PC-9 (cell line): ENCODE measurements at places on chromosomes 11 and 22.

DNA sequence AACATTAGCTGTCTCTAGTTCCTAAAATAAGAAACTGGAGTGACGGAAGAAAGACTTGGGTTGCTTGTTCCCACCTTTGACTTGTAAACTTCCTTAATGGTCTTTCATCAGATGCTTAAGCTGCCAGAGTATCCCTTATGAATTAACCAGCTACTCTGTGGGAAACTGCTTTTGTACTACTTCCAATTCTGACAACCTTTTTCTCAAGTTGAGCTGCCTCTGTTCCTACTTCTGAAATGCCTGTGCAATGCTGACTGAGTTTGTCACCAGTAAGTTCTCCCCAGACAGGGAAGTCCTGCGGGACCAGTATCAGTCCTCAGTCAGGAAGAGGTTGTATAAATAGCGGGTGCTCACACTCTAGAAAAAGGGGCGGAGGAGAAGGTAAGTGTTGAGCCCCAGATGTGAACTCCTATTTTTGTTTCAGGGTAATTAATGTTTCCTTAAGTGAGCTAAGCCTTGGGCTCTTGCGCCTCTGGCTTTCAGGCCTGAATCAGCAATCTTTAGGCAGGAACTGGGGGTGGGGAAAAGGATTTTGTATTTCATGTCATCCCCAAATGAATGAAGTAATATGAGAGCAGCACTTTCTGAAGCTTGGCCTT lies 67.2 kb downstream of the CECR2 start:
- DNase-seq = no peak

GRCh38 chr22:28051787-28052356 lies 132.8 kb upstream of the PITPNB start:
- DNase-seq = peak; percentile 46

DNA sequence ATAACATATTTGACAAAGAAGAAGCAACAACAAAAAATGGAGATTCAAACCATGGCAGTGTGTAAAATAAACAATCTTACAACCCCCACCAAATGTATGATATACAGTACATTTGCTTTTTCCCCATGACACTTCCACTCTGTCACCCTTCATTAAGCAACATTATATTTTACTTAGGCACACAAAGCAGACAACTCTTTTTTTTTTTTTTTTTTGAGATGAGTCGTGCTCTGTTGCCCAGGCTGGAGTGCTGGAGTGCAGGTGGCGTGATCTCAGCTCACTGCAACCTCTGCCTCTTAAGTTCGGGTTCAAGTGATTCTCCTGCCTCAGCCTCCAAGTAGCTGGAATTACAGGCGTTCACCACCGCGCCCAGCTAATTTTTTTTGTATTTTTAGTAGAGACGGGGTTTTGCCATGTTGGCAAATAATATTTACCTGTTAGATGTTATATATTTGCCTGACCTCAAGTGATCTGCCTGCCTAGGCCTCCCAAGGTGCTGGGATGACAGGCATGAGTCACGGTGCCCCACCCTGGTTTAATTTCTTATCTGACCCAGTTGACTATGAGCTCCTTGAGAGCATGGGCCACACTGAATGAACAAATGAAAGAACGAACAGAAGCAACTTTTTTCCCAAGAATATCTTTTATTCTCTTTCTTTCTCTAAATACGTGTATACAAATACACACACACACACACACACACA lies 5.5 kb upstream of the PCF11 start:
- peak; percentile 35 for DNase-seq

DNA sequence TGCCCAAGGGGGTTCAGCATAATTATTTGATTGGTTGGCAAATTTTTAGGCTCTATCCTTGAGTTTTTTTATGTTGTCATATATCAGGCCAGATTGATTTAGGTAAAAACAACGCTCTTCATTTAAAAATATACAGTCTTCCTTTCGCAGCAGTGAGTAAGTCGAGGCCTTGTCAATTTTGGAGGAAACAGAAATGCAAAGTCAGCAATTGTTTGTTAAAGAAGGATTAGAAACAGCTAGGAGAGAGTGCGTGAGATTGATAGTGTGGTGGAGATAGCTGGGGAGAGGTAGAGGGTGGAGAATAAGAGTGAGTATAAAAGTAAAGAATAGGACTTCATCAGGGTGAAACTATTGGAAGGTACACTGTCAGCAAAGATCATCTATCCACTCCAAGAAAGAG lies 830.8 kb downstream of the LUZP2 start:
- DNase-seq = no peak

GRCh38 chr11:2207773-2208621 lies 36.4 kb upstream of the TH start:
- no peak for DNase-seq

- no peak for DNase-seq
Measured at GRCh38 chr22:37994049-37994448, 9.7 kb upstream of the SOX10 start.

- DNase-seq = no peak
Measured at GRCh38 chr11:117643606-117644300, 153.3 kb downstream of the DSCAML1 start.

- DNase-seq = no peak
Measured at GRCh38 chr11:12728417-12728816, 54.2 kb downstream of the TEAD1 start.

- DNase-seq = no peak
Measured at GRCh38 chr22:40220316-40221054, 42.8 kb downstream of the TNRC6B start.

GRCh38 chr11:75919525-75919924 lies 104.5 kb downstream of the UVRAG start:
- no peak for DNase-seq

DNA sequence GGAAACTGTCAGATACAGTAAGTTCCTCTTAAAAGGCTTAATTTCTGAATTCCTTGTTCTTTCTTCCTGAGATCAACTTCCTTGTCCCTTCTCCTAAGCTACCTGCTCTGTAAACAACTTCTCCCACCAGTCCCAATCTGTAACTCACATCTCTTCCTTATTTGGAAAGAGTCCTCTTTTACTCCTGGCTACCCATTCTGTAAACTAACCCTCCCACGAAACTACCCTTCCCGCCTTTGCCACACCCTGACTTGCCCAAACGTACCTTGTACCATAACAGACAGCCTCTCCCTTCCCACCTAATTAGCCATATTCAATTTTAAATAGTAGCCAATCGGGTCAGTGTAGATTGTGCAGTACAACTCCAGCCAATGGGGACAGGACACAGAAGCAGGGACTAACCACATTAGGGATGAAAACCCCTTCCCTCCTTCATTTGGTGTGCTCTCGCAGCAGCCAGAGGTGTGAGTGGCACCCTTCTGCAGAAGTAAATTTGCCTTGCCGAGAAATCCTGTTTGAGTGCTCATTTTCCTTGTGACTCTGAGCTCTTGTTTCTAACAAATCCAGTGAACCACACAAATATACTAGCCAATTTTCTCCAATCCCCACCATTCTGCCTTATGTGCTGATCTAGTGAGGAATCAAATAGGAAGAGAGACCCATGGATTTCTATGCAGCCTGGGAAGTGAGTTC lies 49.5 kb downstream of the ZNF280B start:
- no peak for DNase-seq

DNA sequence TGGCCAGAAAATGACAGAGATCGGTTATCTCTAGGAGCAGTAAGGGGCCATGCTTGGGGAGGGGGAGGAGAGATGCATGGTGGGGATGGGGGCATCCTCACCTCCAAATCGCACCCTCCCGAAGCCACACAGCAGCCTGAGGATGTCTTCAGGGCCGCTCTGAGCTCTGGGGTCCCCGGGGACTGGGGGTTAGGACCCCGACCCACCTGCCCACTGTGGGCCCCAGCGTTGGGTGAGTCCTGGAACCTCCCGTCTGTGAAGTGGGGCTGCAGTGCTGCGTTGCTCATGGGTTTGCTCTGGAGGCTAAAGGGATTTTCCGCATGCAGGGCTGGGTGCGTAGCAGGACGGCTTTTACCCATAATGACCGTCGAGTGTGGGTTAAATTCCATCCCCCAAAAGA lies 1046.3 kb downstream of the BRD1 start:
- DNase-seq = no peak

DNA sequence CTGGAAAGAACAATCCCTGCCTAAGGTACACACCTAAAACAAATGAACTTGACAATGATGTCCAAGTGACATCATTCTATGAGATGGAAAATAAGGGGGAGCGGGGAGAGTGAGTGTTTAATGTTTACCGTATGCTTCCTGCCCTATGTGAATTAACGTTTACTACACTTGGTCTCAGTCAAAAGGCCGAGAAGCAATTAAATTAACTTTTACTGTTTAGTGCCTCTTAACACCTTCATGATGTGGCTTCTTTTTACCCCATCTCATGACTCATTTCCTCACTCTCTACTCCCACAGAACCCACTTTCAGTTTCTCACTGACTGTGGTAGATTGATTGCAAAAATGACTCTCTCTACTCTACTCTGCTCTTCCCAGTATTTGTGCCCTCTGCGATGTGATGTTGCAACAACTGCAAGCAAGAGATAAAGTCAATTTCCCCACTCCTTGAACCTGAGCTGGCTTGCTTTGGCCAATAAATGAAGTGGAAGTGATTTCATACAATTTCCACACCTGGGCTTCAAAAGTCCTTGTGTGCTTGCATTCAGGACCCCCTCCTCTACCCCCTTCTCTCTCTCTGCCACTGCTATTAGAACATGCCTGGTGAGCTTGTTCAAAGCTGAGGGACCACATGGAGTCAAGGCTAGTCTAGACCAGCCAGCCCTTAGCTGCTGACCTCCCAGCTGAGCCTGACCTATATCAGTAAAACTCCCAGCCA lies 11.6 kb upstream of the ALKBH3 start:
- DNase-seq = no peak

GRCh38 chr11:70313945-70314344 lies 43.5 kb downstream of the PPFIA1 start:
- no peak for DNase-seq

DNA sequence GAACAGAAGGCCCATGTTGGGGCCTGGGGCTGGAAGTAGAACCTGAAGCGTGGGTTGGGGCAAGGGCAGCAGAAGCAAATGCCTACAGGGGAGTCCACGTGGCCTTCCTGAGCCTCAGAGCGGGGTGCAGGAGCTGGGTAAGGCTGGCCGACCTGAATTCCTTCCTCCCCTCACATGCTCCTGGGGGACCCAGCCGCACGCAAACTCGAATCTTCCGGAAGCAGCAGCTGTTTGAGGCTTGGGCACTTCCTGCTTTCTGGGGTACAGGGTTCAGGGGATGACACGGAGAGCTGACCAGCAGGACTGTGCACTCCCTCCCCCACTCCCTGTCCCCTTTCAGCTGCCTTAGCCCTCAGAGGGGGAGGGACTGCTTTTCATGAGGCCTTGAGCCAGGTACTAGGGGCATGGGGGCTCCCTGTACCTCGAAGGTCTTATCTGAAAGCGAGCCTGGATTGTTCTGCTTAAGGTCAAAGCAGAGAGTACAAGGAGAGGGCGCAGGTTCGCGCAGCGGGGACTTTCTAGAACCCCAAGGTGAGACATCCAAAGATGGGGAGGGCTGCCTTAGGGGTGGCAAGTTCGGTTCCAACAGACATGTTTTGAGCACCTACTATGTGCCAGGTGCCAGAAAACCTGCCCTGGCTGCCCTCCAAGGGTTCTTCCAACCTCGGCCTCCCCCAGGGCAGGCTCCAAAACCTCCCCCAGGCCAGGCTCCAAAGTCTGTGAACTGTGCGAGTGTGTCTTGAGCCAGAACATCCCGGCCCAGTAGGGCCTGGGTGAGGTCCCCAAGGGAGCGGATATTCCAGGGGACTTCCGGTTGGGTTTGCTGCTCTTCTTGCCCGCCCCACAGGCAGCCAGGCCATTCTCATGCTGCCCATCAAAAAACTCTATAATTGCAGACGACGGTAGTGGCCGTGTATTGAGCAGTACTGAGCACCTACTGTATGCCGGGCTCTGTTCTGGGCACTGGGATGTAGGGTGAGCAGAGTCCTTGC lies 1.7 kb downstream of the NCF4 start:
- no peak for DNase-seq

DNA sequence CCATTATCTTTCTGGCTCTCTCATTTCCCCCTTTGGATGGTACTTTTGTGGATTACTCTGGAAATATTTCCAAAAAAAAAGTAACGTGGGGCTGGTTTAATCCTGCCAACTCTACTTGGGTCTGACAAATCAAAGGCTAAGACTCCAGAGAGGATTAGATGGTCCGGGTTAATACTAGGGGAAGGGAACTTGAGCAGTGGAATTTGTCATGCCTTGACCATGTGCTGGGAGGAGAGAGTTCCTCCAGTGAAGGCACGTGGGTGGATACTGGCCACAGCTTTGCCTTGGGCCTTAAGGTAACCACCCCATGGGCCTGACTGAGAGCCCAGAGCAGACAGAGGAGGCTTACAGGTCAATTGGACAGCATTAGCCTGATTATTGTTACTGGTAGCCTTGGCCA lies 120.3 kb downstream of the NAV2 start:
- DNase-seq = no peak

DNA sequence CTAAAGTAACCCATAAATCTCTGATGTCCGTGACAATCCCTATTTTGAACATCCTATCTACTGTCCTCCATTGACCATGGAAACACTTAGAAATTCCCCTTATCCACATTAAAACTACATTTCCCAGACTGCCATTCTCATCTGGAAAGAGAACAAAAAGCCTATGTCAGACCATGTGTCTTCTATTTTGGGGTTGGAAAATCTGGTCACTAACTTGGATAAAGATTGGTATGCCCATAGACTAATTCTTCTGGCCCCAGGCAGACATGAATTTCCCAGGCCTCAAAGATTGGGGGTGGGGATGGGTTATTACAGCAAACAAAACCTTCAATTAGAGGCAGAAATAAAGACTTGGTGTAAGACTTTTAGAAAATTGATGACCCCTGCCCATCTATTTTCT lies 30.9 kb upstream of the CREB3L1 start:
- DNase-seq = no peak

DNA sequence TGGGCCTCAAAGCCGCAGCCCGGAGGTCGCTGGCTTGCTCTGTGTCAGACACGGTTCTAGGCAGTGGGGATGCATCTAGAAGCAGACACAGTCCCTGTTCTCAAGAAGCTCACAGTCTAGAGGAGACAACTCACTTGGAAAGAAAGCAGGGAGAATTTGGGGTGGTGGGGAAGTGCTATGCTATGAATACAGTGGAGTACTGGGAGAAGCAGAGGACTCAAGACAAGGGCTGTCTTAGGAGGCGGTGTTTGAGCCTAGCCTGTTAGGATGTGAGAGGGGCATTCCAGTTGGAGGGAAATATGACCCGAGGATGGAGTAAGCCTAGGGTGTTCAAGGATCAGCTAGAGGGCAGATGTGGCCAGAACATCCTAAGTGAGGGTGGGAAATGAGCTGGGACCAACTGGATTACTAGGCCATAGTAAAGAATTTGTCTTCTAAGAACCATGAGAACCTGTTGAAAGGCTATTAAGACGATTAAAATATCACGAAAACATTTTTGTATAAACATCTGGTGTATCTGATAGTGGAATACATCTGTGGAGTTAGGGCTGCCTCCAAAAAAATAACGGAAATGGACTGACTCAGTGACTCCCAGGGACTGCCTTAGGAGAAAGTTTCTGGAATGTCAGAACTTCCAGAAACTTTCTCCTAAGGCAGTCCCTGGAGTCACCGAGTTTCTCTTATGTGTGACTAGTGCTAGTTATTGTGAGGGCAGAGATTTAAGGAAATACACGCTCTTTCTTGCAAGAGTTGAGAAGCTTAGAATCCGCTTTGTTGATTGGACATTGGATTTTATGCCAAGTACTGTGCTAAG lies 1.1 kb upstream of the PITPNB start:
- DNase-seq = peak; percentile 15

GRCh38 chr11:19763330-19763729 lies 50.7 kb downstream of the NAV2 start:
- DNase-seq = no peak

GRCh38 chr11:94217705-94218104 lies 86.7 kb upstream of the IZUMO1R start:
- no peak for DNase-seq

GRCh38 chr22:42632096-42632495 lies 8.3 kb downstream of the ATP5MGL start:
- no peak for DNase-seq
